ENCODE measurements at places on chromosomes 1 and 21.
A peak's percentile ranks its signal among the peaks of the same experiment; 100 is the strongest.

DNA sequence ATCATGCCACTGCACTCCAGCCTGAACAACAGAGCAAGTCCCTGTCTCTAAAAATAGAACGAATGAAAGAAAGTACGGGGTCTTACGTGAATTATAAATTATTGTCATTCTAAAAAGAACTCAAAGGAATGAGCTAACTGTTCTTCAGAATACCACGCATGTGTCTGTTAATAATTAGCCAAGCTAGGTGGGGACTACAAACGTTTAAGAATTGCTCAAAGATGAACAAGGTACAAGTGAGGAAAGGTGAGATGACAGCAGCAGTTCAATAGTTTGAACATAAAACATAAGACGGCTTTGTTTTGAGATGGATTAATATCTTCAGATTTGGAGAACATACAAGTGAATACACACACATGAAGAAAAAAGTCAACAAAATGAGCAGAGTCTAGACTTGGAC, 79.6 kb downstream of the UBR4 start:
- no peak for DNase-seq

- DNase-seq: no peak
Measured at GRCh38 chr1:219794085-219794743, 134.1 kb downstream of the SLC30A10 start.

- no peak for DNase-seq
Measured at GRCh38 chr1:47659146-47659545, 221.3 kb downstream of the FOXD2 start.

DNA sequence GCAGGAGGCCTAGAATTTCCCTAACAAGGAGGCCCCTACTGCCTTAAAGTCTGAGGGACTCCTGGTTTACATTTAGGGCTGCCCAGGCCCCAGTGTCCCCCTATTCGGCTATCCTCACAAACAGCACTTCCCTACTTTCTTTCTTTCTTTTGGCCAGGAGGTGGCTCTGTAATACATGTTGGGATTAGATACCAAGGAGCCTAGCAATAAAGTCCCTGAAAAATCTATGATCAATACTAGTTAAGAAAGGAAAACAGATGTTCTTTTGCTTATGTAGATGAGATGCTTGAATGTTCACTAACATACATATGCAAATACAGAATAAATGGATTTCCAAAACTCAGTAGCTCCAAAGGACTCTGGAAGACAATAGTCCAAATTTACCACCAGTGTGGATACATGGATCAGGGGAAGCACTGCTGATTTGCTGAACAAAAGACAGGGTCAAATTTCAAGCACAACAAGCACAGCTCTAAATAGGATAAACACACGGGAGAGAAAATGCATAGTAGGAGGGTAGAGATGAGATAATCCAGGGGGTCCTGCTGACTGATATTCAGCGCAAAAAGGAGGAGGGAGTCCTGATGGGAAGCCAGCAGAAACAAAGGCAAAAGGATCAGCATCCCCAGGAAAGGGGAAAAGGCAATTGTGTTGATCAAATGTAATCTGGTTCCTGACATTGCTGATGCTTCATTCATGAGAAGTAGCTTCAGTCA, 240.0 kb downstream of the NUF2 start:
- DNase-seq: peak; percentile 10

- no peak for DNase-seq
Measured at GRCh38 chr1:32763221-32763620, 53.9 kb downstream of the YARS1 start.

GRCh38 chr1:9840176-9840575, 16.4 kb upstream of the CLSTN1 start:
- peak; percentile 100 for DNase-seq

DNA sequence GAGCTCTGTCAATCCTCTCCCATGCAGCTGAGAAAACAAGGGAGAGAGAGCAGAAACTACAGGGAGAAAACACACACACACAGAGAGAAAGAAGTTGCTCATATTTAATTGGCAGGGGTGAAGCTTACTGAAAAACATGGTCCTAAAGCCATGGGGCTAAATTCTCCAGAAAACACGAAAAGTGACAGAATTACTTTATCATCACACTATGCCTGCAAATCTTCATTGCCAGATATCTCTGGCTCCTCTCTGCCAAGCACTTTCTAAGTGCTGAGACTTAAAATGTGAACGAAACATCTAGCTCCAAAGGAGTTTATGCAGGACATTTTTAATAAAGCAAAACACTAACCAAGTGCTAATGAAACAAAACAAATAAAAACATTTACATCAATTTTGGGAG, 134.1 kb downstream of the DAB1 start:
- no peak for DNase-seq

DNA sequence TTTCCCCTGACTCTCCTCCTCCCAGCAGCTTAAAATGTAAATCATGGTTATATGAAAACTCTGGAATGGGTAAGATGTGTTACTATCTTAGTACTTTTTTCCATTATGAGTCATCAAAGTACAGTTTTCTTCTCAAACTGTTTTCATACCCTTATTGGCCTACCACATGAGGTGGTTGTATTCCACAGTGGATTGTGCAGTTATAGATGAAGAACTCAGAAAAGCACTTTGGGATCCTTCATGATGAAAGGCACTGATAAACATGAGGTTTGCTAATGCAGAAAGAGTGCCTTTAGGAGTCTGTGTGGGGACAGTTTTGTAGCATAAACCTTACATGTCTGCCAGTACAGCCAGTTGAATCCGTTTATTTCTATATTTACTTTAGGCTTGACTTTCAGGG, 32.0 kb upstream of the MYOCOS start:
- no peak for DNase-seq

GRCh38 chr1:67336783-67337182, 29.1 kb downstream of the IL12RB2 start:
- no peak for DNase-seq

GRCh38 chr1:165129568-165130164, 226.8 kb downstream of the LMX1A start:
- DNase-seq: peak; percentile 40

DNA sequence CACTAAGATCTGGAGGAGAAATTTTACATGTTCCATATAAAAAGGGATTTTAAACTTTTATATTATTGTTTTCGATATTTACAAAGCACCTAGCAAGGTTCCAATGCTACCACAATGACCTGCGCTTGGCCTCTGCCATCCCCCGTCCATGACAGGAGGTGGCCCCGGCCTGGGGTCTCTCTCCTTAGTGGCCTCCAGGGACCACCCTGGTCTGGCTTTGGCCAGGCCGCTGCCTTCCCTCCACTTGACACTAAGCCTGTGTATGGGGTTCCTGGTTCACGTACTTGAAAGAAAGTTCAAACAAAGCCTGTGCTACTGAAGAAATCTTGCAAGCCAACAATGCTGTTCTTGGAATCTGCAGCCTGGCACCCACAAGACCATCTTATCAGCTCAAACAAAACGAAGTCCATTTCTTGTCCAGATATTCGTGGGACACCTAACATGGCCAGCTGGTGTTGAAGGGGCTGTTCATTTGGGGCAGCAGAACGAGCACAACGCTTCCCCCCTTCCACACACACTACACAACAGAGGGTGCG, 12.8 kb downstream of the PRDM15 start:
- no peak for DNase-seq

GRCh38 chr1:26053718-26054560, 8.0 kb upstream of the SLC30A2 start:
- DNase-seq: no peak

DNA sequence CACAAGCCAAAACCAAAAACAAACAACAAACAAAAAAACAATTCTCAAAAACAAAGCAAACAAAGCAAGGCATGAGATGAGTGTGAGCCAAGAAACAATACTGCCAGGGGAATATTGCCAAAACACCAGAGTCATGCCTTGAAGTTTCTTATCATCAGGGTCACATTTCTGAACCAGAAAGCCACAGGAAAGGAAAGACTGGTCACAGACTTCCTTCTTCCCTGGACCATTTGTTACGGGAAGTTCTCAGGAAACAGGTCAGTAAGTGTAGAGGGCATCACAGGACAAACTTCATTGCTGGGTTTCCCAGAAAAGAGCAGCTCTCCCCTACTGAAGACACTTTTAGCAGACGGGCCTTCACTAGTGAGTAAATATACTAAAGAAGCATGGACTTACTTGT, 191.2 kb downstream of the GABPA start:
- DNase-seq: no peak

DNA sequence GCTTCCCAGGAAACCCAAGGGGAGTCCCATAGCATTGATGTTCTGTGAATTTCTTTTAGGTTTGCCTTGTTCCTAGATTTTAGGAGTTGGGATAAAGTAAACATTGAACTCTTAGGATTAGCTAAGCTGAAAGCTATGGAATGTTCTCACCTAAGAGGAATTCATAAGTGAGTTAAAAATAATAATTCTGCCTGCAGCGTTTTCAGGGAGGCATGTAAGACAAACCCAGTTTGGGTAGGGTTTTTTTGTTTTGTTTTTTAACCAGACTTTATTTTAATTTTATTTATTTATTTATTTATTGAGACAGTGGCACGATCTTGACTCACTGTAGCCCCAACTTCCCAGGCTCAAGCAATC, 28.9 kb upstream of the CD101 start:
- DNase-seq: no peak

DNA sequence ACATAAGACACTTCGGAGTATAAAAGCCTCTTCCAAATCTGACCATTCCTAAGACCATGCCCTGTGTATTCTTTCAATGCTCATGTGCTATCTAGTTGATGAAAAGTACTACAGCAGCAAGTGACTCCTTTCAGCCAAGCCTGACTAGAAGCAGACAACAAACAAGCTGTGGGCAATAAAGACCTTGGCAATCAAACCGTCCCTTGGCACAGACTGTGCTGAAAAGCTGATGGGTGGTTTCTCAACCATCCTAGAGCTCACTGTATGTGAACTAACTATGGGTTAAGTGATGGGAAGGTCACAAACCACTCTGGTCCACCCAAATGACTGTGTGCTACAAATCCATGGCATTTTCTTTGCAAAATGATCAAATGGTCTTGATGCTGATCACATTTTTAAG, 94.0 kb downstream of the KIAA0319L start:
- peak; percentile 2 for DNase-seq

- DNase-seq: no peak
Measured at GRCh38 chr1:152001631-152002584, 8.2 kb upstream of the S100A10 start.

DNA sequence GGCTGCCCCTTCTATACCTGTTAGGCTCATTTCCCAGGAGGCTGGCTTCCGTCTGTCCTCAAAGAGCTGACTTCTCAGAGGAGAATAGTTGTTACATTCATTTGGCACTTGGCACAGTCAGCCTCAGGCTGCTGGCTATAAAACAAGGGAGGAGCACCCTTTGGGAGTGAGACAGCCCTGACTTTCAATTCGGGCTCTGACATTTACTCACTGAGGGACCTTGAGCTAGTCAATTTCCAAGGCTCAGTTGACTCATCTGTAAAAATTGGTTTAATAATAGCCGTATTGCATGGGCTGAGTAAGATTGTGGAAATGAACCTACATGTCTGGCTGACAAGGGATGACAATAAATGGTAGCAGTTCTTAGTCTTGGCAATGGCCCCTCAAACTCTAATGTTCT, 13.7 kb downstream of the ALX3 start:
- no peak for DNase-seq

DNA sequence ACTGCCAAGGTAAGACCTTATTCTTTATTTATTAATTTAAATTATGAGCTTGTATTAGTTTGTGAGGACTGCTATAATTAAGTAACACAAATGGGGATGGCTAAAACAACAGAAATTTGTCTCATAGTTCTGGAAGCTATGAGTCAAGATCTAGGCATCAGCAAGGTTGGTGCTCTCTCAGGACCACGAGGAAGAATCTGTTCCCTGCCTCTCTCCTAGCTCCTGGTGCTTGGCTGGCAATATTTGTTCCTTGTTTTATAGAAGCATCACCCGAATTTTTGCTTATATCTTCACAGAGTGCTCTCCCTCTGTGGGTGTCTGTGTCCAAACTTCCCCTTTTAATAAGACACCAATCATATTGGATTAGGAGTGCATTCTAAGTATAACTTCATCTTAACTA, 41.4 kb upstream of the CCDC190 start:
- no peak for DNase-seq

DNA sequence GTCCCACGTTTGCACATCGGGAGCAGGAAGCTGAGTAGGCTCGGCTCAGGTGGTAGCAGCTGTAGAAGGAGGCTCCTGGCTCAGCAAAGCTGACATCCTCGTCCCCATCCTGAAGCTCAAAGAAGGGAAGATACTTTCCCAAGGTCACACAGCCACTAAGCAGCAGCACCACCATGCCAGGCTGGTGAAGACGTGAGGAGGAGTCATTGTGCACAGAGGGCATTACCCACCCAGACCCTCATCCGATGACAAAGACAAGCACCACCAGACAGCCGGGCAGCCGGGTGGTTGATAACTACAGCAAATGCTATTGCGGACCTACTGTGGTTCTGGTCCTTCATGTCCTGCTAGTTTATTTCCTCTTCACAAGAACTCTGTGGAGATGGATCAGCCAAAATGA, 186.9 kb downstream of the MATN1 start:
- DNase-seq: no peak

GRCh38 chr1:27868932-27869718, 3.2 kb upstream of the THEMIS2 start:
- DNase-seq: no peak

DNA sequence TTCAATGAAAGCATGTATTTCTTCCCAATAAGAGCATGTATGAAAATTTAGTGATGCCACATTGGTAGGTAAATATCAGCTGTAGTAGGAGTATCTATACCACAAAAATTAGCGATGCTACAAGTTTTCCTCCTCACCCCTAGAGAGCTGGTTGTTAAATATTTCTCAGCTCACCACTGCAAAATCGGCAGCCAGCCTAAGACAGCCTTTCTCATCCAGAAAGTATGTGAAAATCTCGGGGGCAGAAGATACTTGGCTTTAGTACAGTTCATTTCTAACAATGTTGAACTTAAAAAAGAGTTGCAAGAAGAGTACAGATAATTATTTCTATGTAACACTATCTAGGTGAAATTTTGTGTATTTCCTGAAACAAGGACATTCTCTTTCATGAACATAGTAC, 235.4 kb downstream of the TPR start:
- DNase-seq: no peak

DNA sequence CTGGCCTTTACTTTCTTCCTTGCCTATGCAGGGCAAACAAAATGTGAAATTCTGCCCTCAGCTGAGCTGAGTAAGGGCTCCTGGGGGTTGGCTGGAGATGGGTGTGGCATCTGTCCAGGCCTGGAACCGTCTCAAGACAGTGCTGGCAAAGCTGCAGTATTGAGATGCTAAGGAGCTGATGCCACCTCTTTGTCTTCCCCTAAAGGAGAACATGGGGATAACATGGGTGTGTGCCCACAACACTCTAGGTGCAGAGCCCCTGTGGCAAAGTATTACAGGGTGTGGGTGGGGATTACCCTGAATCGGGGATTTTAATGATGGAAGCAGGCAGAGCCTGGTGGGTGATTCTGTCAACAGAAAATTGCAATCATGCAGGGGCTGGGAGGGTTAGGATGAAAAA, 2.5 kb upstream of the ST3GAL3 start:
- peak; percentile 67 for DNase-seq

GRCh38 chr1:199463521-199464127, 563.9 kb upstream of the NR5A2 start:
- peak; percentile 73 for DNase-seq

- DNase-seq: no peak
Measured at GRCh38 chr1:7562729-7563605, 208.1 kb upstream of the VAMP3 start.

- DNase-seq: no peak
Measured at GRCh38 chr1:52460694-52461093, 56.3 kb downstream of the PRPF38A start.
